ENCODE measurements at places on chromosomes 11 and 22.
A peak's percentile ranks its signal among the peaks of the same experiment; 100 is the strongest.

- no peak for DNase-seq
These were observed 842.8 kb upstream of the CNTN5 start for GRCh38 chr11:98177925-98178324.

DNA sequence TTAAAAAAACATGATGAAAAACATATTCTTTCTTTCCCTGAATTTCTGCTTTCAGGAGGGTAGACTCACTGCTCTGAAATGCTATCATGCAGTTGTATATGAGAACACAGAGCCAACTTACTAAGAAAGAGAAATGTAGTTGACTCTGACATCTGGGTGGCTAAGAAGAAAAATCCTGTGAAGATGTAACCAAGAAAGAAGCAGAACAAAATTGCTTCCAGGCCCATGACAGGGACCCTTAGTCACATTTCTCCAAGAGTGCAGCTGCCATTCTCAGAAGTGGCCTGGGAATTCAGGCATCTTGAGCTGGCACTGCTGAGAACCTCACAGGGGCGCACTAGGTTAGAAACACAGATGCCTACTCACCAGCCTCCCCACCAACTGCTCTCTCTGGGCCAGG lies 73.6 kb downstream of the RPL27A start:
- DNase-seq, result peak; percentile 14

GRCh38 chr11:86374586-86374985 lies at the start of gene CCDC81:
TSS of gene CCDC81 (plus strand) at chr11:86374887. CDS start at chr11:86375164, 277 bp downstream.
- DNase-seq, result peak; percentile 20

DNA sequence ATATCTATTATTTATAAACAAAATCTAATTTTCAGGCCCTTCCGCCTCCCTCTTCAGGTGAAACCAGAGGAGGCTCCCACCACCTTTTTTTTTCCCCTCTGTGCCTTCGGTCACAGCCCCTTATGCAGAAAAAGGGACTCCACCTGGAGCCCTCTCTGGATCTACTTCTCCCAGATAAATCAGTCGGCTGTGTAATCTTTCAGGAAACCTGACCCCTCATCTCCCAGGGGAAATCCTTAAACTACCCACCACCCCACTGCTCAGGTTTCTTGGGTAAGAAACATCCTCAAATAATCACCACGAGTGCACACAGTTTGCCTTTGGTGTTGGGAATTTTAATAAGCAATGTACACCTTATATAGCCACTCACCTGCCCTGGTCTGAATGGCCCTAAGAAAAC lies 104.2 kb downstream of the NAV2 start:
- no peak for DNase-seq

- DNase-seq, result no peak
These were observed 21.6 kb downstream of the OR8G5 start for GRCh38 chr11:124277804-124278203.

GRCh38 chr22:40791241-40791640 lies 27.9 kb downstream of the SLC25A17 start:
- no peak for DNase-seq
